Lung microvascular endothelial cell (primary cell): ENCODE measurements at places on chromosomes 3 and 15.
A peak's percentile ranks its signal among the peaks of the same experiment; 100 is the strongest.

- no peak for DNase-seq
Observed at GRCh38 chr3:11076711-11077110, 77.6 kb upstream of the HRH1 start.

GRCh38 chr3:163809540-163809993 is 1268.7 kb downstream of the SI start:
- no peak for DNase-seq

GRCh38 chr3:70646635-70647034 is 334.2 kb upstream of the MDFIC2 start:
- no peak for DNase-seq

DNA sequence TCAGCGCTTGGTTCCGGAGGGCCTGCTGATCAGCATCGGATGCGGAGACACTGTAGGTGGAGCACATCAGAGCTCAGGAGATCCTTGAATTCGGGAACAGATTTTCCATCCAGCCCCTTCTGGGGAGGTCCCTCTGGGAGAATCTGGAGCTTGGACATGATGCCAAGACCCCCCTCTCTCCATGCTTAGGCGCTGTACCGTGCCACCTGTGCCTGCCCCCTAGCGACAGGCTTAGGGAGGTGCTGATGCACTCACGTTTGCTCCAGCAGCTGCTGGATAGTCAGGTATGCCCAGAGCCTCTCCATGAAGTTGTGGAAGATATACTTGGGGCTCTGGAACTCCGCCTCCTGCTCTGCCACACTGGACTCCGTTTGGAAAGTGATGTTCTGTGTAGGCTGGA is 9.7 kb downstream of the ITIH4 start:
- peak; percentile 55 for DNase-seq

DNA sequence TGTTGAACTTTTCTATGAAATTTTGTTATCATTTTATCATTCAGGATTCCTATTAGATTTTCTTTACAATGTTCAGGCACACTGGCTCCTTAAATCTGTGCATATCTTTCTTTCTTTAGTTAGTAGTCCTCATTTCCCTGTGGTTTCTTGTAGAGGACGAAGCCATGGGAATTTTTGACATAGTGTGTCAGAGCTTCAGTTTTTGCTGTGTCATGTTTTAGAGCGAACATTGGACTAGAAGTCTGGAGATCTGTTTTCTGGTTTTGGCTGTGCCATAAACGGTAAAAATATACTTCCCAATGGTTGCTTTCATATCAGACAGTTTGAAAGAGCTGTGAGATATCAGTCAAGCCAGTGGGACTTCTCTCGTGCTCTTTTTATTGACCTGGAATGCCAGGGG is 105.2 kb downstream of the CHCHD4 start:
- DNase-seq: no peak

DNA sequence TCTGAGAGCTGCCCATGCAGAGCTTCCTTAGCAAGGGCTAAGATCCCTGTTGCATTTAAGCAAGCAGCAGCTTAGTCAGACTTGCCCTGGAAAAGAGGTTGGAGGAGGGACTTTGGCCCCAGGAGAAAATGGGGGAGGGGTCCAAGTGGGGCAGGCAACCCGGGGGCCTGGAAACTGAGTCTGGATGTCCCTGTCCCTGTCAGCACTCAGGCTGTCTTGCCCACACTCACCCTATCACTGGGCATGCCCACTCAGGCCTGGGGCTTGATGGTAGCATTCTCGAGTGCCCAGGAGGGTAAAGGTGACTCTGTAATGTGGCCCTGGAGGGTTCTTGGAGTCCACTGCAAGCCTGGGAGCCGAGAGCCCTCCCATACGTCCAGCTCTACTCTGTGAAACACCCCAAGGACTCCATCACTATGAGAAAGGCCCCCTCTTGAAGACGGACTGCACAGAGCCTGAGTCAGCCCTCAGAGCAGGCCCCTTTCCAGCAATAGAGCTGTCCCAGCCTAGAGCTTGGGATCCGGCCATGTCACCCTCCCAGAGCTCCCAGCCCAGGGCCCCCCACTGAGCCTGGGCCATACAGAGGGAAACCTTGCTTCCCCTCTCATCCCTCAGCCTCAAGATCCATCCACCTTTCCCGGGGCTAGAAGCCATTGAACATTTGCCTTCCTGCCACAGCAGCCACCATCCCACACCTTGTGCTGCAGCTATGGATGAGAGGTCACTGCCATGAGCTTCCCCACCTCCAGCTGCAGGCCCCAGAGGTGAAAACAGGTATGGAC is 13.4 kb downstream of the MYL3 start:
- DNase-seq: no peak
